ENCODE measurements at places on chromosomes 13 and 19.

GRCh38 chr19:12574036-12574435 lies 22.8 kb upstream of the ZNF564 start:
- no peak for DNase-seq

DNA sequence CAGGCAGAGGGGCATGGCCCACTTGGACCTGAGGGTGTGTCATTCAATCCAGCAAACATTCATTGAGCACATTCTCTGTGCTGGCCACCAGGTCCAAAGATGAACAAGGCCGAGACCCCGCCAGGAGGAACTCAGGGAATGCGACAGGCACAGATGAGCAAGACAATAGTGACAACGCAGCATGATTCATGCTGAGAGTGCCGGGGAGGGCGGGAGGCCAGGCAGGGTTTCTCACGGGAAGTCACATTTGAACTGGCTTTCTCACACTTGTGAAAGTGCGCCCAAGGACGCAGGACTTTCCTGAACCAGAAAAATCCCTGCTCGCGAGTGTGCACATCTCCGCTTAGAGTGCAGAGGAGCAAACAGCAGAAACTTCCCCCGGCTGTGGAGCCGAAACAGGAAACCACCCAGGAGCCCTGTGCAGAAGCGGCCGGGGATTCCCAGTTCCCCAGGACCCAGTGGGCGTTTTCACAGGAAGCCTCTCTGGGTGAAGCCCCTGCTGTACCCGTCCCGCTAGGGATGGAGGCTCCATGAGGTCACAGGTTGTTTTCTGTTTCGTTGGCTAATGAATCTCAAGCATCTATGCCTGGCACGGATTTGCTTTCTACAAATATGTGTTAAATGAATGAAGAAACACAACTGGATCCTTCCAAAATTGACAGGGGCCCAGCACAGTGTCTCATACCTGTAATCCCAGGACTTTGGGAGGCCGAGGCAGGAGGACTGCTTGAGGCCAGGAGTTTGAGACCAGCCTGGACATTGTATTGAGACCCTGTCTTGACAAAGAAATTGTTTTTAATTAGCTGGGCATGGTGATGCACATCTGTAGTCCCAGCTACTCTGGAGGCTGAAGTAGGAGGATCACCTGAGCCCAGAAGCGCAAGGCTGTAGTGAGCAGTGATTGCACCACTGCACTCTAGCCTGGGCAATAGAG lies 68.4 kb upstream of the TM9SF2 start:
- DNase-seq, result peak; percentile 89

GRCh38 chr13:60514891-60515290 lies 117.9 kb downstream of the TDRD3 start:
- DNase-seq, result no peak

DNA sequence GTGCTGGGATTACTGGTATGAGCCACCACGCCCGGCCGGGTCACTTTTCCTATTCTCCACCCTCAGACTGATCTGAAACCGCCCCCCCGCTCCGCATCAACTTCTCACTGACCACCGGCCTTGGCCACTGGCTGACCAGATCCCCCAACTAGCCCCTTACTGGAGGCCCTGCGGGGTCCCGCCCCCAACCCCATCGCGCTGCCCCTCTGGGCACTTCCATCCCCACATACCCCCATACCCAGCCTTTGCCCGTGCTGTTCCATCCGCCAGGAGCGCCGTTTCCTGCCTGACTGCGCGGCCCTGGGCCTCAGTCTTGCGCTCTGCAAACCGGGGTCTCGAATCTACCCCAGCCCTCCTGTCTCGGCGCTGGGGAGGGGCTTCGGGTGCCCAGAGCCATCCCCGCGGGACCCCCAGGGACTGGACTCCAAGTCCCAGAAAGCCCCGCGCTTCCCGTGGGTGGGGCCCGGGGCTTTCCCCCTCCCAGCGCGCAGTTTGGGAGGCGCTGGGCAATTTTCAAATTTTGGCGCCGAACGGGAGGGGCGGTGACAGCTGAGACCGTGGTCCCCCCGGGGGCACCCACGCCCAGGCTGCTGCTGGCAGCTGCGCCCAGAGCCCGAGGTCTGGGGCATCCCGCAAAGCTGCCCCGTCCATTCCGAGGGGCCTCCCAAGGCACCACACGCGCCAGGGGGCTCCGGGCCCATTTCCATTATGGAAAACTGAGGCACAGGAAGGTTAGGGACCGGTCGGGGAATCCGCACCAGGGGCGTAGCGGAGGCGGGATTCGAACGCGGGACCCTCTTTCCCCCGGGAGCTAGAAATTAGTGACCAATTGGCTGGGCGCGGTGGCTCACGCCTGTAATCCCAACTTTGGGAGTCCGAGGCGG lies 5.2 kb upstream of the LMNB2 start:
- peak; percentile 84 for DNase-seq

DNA sequence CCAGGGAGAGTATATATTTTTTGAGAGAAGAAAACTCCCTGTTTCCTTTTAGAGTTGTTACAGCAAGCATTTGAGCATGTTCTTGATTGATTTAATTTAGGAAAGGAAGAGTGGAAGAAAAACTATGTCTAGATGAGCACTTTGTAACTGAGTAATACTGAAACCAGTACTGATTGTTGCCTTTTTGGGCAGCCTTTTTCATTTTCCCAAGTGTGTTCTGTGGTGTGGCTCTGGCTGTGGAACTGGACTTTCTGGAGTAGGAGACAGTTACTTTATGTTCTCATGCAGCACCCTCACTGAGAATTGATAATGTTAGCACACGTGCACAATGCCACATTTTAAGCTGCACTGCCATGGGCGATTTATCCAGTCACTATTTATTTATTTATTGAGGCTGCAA lies 211.5 kb downstream of the LMO7 start:
- DNase-seq, result no peak

GRCh38 chr19:16216744-16217670 lies 19.3 kb downstream of the AP1M1 start:
- DNase-seq, result no peak

- no peak for DNase-seq
These were observed 508 bp upstream of the ZNF44 start for GRCh38 chr19:12295191-12295590.

DNA sequence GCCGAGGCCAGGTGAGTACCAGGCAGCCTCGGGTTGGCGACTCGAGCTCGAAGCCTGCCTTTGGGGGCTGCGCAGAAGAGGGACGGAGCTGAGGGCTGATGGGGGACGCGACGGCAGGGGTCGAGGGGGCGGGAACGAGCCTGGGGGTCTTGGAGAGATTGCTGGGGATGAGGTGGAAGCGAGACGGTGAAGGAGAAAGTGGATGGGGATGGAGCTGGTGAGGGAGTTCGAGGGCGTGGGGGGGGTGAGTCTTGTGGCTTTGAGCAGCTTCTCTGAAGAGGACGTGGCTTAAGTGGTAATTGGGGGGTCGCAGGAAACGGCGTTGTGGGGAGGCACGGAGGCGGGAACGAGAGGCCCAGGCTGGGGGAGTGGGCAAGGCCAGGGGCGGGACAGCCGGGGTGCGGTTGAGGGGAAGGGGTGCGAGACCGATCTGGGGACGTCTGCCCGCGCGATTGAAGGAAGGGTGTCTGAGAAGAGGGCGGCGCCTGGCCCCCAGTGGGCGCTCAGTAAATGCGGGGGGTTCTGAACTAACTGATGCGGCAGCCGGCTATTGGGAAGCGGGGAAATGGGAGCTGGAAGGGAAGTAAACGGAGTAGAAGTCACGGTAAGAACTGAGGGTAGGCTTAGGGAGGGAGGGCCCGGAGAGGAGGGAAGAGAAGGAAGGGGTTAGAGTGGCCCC lies 426 bp downstream of the MYO9B start:
- DNase-seq, result peak; percentile 66

GRCh38 chr13:72716776-72717175 lies 10.7 kb downstream of the MZT1 start:
- DNase-seq, result no peak

DNA sequence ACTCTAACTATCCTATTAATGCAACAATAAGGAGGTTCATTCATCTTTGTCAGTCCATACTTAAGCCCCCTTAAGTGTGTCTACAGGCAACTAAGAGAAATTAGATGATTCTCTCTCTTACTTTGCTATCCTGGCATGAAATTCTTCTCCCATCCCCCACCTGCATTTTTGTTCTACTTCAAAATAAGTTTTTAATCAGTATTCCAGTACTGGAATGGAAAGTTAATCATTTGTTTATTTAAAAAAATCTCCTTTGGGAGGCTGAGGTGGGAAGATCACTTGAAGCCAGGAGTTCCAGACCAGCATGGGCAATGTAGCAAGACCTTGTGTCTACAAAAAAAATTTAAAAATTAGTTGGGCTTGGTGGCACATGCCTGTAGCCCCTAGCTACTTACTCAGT lies 222.1 kb downstream of the MZT1 start:
- no peak for DNase-seq

- no peak for DNase-seq
These were observed 3.0 kb downstream of the LENG8 start for GRCh38 chr19:54451997-54452396.

GRCh38 chr13:82477436-82477835 lies 1404.8 kb downstream of the SLITRK1 start:
- DNase-seq, result no peak

DNA sequence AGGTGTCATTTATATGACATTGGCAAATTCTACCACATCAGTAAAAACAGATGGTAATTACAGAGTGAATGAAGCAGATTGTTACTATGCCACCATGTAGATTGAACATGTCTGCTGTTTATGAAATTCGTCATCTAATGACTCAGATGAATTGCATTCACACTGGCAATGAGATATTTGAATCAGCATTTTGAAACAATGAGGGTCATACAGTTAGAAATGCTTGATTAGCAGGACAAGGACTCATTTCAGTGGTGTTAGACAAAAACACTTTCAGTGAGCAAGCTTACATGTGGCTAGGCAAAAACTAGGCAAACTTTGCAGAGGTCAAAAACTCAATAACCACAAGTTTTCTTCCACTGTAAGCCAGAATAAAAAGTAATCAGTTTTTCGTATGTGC lies 1165.0 kb downstream of the SLITRK1 start:
- DNase-seq, result peak; percentile 90

DNA sequence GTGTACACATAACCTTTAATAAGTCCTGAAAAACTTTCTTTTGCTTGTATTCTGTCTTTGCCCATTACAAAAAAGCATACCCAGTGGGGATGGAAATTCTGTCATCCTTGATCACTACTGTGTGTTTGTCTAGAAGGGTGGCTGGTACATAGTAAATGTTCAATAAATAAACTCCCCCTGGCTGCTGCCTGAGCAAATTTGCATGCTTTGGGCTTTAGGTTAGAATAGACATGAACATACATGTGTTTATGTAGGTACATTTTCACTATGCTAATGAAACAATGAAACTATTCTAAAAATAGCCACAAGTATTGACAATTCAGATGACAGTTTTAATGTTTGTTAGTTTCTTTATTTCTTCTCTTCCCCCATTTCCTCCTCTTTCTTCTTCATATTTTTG lies 36.1 kb downstream of the TNFSF13B start:
- no peak for DNase-seq

GRCh38 chr19:49835562-49835961 lies 15.4 kb upstream of the PTOV1 start:
- DNase-seq, result no peak

- DNase-seq, result peak; percentile 32
These were observed 35.1 kb downstream of the ZNF433 start for GRCh38 chr19:12000152-12000981.

DNA sequence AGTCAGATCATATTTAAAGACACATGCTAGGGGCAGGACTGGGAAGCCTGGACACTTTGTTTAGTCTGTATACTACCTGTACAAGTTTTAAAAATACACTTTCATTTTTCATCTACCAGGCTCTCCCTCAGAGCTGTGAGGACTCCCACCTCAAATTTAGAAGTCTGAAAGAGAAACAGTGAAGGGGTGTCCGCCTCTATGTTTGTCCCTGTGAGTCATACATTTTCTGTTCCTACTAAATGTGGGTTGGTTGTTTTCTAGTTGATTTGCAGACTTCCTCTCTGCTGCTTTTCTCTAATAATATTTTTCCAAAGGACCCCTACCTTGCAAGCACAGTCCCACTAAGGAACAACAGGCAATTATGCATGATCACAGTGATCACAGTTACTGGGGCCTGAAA lies 110.5 kb downstream of the ENOX1 start:
- DNase-seq, result no peak

DNA sequence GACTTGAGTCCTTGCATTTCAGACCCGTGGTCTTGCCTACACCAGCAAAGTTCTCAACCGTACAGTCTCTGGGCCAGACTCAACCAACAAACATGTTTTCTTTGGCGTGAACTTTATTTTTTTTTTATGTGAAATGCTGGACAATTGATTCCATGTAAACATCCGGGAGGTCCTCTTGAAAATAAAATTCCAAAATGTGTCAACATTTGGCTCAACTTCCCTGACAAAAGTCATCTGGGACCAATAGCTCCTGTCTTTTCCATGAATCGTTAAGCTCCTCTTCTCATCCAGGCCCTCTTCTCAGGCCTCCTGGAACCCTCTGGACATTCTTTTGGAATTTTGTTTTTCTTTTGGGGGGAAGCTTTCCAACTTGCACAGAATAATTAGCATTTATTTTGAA lies 2.7 kb downstream of the ALDH16A1 start:
- DNase-seq, result no peak

DNA sequence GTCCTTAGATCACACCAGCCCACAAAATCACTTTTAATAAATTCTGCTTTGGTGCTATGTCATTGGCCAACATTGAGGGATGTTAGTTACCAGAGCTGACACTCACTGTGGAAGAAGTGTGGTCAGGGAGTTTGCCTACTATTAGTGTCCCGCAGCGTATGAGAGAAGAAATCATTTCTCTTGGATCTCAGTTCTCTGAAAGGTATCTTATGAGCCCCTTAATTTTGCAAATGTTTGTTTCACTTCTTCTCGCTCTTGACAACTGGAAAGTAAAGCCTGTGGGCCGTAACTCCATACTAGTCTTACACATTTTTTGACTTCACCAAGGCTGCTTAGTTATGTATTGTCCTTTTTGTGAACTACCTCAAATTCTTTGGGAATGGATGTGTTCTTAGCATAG lies 80.9 kb downstream of the FLT1 start:
- no peak for DNase-seq

DNA sequence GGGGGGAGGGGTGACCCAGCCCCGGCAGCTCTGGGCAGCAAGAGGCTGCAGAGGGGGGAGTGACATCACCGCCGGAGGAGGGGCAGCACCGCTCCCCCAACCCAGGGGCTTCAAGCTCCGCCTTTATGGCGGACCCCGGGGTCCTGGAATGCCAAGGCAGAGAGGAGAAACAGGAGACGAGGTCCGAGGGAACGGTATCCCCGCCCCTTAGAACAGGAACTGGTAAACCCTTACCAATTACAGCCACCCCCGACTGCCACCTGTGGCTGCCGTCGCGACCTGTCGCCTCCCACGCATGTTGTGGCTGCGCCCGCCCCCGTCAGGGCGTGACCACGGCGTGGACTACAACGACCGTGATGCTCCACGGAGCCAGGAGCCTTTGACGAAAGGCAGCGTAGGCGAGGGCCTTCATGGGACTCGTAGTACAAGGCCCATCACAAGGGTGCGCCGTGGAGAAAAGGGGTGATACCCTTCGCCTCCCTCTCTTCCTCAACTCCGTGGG lies 4.1 kb upstream of the KCNC3 start:
- DNase-seq, result peak; percentile 46

DNA sequence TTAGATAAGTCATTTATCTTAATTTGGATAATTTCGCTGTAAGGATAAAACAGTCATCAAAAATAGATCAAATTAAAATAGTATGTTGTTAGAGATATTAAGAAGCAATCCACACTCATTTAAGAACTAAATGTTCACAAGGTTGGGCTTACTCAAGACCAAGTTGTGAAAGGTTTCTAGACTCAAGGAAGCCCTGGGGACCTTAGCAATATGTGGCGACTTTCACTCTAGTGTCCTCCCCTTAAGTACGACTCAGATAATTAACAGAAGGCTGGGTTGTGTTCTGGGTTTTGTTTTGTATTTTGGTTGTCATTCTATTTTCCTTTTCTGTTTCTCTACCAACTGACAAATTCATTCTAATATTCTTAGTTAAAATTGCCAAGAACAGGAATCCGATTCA lies 1008.0 kb downstream of the PCDH9 start:
- DNase-seq, result no peak
